Thyroid gland (tissue), 4 donors: ENCODE measurements at places on chromosomes 1 and 21. TPM values are rescaled to one million over a fixed set of nuclear protein-coding genes. Genes with fewer than 3 reads are reported as not detected.

Gene LGR6
- total RNA-seq = 2.8 TPM

Gene TTC34
- total RNA-seq = 2.1 TPM

DNA sequence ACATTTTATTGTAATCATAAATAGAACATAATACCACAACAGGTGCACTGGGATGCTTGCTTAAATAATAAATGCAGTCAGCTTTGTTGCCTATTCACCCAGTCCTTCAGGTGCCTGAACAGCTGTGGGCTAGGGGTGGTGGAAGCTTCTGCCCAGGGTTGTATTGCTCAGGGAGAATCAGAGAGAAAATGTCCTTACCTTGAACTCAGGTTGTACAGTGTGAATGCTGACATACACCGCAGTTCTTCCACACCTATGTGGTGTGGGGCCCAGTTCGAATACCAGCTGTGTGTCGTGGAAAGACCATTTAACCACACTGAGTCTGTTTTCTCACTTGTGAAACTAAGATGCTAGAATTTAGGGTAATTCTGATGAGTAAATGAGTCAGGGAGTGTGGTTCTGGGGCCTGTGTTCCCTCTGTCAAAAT lies 115.7 kb upstream of the ATP1A1 start:
- no peak for DNase-seq

DNA sequence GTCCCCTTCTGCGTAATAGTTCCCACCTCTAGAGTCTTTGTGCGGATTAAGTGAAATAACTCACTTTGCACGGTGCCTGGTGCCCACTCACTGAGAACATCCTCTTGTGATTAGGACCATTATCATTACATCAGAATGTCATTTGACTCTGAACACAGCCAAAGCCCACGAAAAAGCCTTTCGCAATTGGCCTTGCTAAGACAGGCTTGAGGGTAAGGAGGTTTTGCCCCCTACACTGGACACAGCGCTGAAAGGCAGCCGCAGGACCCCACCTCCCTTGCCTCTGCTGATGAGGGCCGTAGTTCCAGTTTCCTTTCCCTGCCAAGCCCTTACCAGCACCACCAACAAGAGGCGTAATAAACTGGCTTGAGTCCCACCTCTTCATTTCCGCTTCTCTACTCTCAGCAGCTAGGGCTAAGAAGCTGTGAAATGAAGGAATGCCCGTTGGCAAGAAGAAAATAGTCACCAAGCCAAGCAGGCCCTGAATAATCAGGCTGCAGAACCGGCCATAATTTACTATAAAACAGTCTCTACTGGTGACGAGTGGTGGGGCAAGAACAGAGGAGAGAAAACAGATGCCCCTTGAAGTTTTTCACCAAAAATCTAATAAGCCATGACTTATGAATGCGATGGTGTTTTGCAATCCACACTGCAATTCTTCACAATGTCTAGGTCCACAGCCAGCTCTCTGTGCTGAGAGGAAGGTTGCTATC lies 53.1 kb downstream of the SH3GLB1 start:
- peak; percentile 54 for DNase-seq

Gene PRAMEF26
- not detected for total RNA-seq

DNA sequence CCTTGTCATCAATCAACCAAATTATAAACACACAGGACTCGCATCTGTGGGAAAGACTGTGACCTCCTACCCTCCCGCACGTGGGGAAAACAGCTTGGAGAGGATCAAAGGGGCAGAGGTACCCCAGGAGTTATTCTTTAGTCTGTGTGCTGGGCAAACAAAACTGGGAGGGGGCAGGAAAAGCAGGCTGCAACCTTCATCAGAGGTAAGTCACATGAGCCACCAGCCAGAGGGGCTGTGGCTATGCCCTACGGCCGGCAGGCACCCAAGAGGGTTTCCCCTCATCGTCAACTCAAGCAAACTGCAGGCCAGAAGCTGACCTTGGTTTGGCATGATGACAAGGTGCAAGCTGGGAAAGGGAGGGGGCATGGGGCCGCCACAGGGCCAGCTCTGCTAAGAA lies 12.5 kb downstream of the SMIM12 start:
- DNase-seq = no peak

DNA sequence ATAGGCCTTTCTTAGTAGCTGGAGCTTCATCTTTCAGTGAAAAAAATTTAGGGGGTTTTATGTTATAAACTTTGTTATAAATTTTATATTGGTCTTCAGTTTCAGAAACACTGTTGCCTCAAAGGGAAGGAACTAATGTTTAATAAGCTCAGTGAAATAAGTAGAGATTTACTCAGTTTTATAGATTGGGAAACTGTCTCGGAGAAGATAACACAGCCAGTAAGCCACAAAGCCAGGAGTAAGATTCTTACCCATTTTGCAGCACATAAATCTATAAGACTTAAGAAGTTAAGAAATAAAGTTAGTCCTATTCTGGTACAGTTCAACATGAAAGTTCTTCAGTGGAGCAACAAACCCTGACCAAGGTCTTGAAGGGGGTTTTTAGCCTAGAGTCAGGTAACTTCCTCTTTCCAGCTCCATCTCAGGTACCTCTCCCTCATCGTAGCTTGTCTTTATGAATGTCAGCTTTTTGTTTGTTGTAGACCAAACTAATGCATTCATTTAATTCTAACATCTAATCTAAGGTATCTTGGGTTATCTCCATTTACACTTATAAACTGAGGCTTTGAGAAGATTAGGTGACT lies 3.3 kb downstream of the KPNA6 start:
- no peak for DNase-seq

DNA sequence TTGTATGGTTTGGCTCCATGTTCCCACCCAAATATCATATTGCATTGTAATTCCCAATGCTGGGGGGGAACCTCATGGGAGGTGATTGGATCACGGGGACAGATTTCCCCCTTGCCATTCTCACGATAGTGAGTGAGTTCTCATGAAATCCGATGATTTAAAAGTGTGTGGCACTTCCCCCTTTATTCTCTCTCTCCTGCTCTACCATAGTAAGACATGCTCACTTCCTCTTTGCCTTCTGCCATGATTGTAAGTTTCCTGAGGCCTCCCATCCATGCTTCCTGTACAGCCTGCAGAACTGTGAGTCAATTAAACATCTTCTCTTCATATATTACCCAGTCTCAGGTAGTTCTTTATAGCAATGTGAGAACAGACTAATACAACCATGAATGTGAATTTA lies 211.6 kb upstream of the NR5A2 start:
- no peak for DNase-seq

GRCh38 chr21:40454057-40454456 lies 392.9 kb downstream of the DSCAM start:
- DNase-seq = no peak

GRCh38 chr1:206082831-206083695 lies 30.1 kb downstream of the RHEX start:
- DNase-seq = no peak

- no peak for DNase-seq
Measured at GRCh38 chr1:185444676-185445075, 127.6 kb upstream of the IVNS1ABP start.

- DNase-seq = no peak
Measured at GRCh38 chr1:21541835-21542234, 32.6 kb downstream of the ALPL start.

Gene C21orf58
- 1.6 TPM for total RNA-seq

DNA sequence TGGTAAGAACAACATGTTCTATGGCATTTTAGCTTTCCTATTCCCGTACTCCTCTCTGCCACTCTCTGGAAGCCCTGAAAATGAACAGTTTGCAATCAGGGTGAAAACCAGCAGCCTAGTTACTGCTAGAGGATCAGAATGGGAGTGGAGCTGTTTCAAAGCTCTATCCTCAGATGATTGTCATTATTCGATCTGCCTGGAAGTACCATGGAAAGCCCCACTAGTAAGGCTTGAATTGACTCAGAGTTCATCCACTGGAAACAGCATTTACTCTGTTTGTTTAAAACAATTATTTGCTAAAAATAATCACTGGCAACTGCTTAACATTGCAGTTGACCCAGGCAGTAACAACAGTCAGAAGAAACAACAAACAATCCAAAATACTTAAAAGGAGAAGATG lies 91.2 kb downstream of the USH2A start:
- no peak for DNase-seq

GRCh38 chr1:160675641-160676410 lies 29.0 kb upstream of the SLAMF1 start:
- peak; percentile 70 for DNase-seq

Gene KRTAP6-3
- total RNA-seq = not detected

DNA sequence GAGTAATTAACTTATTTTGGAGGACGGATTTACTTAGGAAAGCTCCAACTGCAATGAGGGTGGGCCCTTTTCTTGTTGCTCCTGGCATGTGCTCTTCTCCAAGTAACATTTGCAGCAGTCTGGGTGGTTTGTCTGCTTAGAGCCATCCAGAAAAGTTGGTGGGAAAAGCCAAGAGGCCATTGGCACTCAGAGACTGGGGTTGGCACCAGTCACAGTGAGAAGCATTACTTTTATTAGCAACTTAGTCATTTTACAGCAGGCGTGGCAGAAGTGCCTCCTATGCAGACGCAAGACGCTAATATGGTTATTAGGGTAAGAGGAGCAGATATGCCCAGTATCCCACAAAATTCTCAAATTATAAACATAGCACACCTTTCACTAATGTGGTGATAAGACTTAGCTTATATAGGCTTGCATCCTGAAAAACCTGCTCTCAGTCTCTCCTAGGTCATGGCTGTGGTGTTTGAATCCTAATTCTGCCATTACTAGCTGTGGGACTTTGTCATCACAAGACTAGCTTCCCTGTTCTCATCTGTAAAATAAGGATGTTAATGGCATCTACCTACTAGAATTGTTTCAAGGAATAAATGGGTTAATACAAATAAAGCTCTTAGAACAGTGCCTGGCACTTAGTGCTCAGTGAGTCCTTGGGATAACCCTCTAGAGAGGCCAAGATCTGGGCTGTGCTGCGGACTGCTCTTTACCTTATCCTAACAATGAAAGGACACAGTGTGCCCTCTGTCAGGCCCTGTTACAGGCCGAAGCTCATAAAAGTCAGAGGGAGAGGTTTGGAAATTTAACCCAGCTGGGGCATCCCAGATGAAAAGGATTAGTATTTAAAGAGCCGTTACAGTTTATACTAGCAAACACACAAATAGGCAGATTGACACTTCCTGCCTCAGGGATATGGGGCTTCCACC lies 154.6 kb downstream of the ROR1 start:
- no peak for DNase-seq

GRCh38 chr1:56028244-56028643 lies 551.1 kb downstream of the PLPP3 start:
- DNase-seq = no peak

DNA sequence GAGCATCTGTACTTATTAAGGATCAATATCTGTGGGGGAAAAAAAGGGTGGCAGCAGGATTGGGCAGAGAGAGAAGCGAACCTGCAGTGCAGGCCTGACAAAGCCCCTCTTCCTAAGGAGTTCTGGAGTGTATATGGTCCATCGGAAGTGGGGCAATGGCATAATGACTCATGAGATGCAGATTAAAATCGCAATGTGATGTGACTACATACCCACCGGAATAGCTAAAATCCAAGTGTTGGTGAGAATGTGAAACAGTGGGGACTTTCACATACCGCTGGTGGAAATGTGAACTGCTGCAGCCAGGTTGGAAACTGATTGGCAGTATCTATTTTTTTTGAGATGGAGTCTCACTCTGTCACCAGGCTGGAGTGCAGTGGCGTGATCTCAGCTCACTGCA lies 8.2 kb upstream of the CREG1 start:
- no peak for DNase-seq

DNA sequence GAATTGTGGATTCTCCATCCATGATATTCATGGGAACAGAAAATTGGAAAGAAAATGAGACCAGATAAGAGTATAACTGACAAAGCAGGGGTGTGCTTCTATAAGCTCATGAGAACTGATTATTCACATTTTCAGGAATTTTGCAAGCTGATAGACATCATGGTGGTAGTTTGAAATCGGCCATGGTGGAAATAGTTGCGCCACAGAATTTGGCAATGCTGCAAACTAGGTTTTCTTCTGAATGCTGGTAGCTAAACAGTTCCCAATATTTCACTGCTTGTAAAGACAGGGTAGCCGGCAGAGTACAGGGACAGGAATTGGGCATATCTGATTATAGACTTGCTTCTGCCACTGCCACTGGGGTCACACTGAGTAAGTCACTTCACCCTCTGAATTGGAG lies 151.1 kb downstream of the PLXNA2 start:
- DNase-seq = no peak

Gene LMOD1
- total RNA-seq = 30.6 TPM
